ENCODE measurements at places on chromosomes 11 and 22.

DNA sequence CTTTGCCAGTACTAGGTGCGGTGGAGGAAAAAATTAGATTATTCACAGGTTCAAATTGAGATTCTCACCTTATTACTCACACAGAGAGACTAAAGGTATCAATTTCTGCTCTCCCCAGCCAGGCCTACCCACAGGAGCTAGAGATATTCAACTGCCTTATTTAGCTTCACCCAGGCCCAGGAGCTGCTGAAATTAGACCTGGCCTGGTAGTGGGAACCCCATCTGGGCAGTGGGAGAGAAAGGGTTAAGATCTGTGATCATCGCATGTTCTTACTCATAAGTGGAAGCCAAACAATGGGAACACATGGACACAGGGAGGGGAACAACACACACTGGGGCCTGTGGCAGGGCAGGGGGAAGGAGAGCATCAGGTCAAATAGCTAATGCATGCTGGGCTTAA lies 20.9 kb upstream of the MICAL2 start:
- DNase-seq = no peak

- DNase-seq = no peak
Observed at GRCh38 chr11:64295760-64296159, 4.4 kb upstream of the CATSPERZ start.

GRCh38 chr22:17999851-18000250 lies 24.5 kb downstream of the MICAL3 start:
- no peak for DNase-seq

DNA sequence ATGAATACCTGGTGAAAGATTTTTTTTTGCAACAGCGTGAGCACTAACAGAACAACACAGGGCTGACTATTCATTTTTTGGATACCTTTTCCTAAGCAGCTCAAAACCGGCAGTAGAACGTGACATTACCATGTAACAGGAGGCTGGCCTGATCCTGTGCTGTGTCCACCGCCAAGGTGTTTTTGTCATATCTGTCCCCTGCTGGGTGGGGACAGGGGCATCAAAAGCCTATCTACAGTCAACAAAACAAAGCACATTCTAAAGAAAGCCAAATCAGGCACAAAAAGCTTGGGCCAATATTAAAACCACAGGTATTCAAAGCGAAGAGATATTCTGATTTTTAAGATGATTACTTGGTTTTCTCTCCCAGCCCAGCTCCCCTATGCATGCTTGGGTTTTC lies 151.2 kb downstream of the LRRC4C start:
- DNase-seq = no peak

- no peak for DNase-seq
Observed at GRCh38 chr22:38082986-38083710, 836 bp downstream of the SLC16A8 start.

DNA sequence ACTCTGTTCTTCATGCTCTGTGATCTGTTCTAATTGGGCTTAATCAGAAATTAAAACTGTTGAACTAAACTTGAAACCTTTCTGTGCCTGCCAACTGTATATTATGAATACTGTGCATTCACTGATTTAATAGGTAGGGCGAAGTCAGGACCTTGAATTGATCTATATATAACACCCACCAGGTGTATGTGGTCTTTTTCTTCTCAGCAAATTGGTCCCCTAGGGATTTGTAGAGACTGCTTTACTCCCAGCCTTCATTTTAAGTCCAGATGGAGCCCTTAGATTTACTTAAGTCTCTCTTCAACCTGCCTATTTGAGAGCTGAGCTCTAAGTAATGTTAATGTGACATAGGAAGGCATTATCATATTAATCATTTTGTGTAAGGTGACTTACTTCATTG lies 257.5 kb downstream of the TMEM135 start:
- DNase-seq = no peak

DNA sequence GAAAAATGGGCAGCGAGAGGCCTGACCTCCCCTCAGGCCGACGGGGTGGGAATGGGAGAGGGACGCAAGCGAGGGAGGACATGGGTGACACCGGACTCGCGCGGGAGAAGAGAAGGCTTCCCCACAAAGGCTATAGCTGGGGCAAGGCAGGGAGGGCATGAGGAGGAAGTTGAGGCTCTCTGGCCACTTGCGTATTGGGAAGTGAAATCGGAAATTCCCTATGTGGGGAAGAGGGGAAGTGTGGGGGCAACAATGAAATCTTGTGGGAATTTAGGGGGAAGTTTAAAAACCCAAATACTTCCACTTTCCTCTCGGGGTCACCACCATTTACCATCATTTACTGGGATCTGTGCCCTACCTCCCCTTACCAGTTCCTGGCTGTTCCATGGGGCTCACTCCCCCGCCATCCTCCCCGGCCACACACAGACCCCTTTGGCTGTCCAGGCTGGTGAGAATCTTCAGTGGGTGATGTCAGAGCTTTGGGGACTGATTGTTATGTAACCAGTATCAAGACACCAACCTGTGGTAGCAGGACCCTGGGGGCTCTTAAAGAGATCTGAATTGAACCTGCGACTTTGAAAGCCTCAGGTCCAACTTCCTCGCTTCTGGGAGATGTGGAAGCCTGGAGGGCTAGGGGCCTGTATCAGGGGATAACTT lies 951 bp upstream of the EHD1 start:
- no peak for DNase-seq

- DNase-seq = no peak
Observed at GRCh38 chr22:39017596-39018365, 3.1 kb upstream of the APOBEC3D start.

GRCh38 chr11:119361056-119361787 lies 14.7 kb upstream of the MFRP start:
- DNase-seq = no peak

DNA sequence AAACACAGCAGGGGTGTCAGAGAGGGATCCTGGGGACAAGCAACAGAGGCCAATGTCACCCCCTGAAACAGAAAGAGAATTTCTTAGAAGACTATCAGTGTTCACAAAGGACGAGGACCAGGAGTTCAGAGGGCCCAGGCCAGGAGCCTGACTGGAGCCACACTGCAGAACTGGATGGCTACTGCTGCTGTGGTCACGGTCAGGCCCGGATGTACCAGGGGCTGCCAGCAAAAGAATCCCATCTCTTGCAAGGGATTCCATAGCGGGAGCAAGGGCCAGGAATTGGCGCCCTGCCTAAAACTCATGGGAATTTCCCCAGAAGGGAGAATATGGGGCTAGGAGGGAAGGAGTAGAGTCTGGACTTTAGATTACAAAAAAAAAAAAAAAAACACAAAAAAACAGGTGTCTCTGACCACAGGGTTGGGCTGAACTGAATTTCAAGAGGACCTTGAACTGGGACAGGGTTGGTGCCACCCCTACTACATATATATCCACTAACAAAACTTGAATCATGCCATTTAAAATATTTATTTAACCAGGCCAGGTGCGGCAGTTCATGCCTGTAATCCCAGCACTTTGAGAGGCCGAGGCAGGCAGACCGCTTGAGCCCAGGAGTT lies 15.7 kb upstream of the KCTD14 start:
- DNase-seq = no peak

DNA sequence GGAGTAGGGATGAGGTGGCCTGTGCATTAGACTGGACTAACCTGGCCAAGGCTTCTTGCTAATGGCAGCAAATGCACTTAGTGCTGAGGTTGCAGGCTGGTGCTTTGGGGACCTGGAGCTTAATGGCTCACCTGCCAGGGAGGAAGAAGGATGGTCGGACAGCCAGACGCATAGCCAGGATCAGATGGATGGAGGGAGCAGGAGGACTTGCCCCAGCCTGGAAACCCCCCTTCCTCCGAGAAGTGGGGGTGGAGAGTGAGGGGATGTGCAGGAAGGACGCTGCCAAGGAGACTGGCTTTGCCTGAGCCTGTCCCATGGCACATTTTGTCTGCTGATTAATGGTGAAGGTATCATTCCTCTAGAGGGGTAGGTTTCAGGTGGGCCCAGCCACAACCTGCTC lies 17.9 kb downstream of the IGLL1 start:
- no peak for DNase-seq

DNA sequence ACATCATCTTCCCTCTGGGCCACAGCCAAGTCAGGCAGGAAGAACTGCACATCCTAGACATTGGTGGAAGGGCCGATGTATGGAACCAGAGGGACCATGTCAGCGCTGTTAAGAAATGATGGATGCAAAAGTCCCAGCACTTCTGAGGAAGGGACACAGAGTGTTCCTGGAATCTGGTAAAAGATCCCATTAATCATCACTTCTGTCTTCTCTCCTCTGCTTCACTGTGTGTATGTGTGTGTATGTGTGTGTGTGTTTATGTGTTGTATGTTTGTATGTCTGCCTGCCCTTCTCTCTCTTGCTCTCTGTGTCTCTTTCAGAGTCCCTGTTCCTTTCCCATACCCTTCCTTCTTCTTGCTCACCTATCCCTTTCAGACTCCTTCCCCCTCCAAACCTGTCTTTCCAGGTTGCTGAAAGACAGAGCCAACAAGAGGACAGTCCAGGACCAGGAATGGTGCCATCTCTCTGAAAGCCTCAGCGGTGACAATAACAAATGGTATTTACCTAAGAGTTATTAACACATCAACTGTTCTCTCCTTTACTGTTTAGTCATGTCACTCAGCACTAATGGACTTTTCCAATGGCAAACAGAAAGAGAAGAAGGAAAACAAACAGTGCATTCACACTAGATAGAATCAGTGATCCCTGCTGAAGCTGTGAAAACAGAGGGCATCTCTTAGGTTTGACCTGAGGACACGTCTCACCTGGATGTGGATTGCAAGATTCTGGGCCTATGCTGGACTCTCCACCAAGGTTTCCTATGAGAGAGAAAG lies 47.1 kb downstream of the EHF start:
- DNase-seq = no peak

DNA sequence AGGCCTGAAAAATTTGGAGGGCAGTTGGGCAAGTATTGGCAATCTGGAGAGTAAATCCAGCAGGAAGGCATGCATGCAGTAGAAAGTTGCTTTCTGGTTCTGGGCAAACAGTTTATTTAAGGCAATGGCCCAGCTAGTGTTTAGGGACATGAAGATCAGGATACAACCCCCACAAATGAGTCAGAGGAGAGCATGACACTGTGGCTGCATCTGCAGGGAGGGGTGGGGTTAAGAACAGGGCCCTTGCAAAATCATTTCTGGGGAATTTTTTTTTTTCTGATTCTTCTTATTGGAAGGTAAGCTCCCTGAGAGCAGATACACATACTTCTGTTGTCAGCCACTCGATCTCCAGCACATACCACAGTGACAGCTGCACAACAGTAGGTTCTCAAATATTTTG lies 61.1 kb downstream of the FDX1 start:
- no peak for DNase-seq

DNA sequence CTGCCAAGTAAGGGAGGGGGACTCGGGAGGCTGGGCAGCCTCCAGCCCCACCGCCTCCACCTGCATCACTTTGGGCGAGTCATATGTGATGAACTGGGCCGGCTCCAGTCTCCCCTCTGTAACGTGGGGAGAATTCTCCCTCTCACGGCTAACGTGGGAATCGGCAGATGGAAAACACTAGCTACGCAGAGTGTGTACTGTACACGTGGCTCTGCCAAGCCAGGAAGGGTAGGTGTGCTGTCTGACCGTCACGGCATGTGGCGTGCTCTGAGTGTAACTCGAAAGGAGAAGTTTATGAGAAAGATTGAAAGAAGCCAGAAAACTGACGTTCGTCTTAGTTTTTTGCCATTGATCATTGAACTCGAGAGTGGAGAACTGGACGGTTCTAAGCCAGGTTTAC lies 13.7 kb downstream of the TRMU start:
- DNase-seq = no peak

- DNase-seq = no peak
Observed at GRCh38 chr22:41177622-41178424, 27.3 kb upstream of the L3MBTL2 start.

GRCh38 chr11:10808235-10808552 lies 532 bp downstream of the EIF4G2 start:
- DNase-seq = no peak

All from activated CD4-positive, alpha-beta T cell treated with anti-CD3 and anti-CD28 coated beads, Interleukin-2, amount 50 U/mL, for 24 hours (primary cell).